HT-29 (cell line): ENCODE measurements at places on chromosomes 16 and 17. TPM values are rescaled to one million over a fixed set of nuclear protein-coding genes. Genes with fewer than 3 reads are reported as not detected.

- DNase-seq = no peak
Observed at GRCh38 chr16:76784530-76784929, 406.5 kb upstream of the MON1B start.

Gene TXNDC17
- 79.0 and 86.0 TPM in 2 replicates for total RNA-seq

DNA sequence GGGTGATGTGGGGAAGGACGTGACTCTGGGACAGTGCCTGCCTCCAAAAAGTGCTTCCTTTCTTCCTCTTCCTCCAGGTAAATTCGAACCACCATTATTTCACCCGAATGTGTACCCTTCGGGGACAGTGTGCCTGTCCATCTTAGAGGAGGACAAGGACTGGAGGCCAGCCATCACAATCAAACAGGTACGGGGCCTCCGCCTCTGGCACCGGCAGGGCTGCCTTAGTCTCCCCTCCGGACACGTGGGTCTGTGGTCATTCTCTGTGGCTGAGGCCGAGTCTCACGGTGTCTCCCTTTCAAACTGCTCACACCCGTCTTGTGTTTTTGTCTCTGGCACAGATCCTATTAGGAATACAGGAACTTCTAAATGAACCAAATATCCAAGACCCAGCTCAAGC lies 10.7 kb downstream of the UBE2I start:
- no peak for DNase-seq

Gene PRAC1
- not detected in 2 replicates for total RNA-seq

GRCh38 chr16:27340654-27341053 lies 26.9 kb downstream of the IL4R start:
- no peak for DNase-seq

DNA sequence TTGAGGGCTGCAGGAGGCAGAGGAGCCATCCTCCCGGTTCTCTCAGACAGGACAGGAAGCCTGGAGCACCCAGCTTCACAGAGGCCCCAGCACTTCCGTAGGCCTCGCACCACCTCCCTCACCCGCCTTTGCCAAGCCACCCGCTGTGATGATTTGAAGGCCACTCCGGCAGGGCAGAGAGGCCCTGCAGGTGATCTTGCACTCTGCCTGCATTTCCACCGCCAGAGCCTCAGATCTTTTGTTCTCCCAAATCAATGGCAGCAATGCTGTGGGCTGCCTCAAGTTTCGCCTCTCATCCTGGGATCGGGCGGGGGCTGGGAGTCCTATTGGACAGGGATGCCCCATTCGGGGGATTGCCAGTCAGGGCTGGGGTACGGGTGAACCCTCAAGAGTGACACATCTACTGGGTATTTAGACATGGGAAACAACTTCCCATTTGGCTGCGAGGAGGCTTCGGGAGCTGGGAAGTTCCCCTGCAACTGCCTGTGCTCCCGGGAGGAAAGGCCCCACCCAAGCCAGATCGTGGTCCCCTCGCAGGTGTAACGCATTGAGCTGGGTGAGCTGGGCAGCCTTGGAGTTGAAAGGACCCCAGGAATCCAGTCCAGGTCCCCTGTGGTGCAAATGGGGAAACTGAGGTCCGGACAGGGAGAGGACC lies 34.8 kb upstream of the PEMT start:
- no peak for DNase-seq

- DNase-seq = peak; percentile 89
Observed at GRCh38 chr17:81923302-81924260, 4.0 kb downstream of the MAFG start.

Gene HOXB5
- total RNA-seq = 7.5 and 8.2 TPM in 2 replicates

GRCh38 chr17:17079761-17080160 lies 37.5 kb downstream of the MPRIP start:
- DNase-seq = no peak

Gene KRTAP4-3
- not detected in 2 replicates for total RNA-seq

DNA sequence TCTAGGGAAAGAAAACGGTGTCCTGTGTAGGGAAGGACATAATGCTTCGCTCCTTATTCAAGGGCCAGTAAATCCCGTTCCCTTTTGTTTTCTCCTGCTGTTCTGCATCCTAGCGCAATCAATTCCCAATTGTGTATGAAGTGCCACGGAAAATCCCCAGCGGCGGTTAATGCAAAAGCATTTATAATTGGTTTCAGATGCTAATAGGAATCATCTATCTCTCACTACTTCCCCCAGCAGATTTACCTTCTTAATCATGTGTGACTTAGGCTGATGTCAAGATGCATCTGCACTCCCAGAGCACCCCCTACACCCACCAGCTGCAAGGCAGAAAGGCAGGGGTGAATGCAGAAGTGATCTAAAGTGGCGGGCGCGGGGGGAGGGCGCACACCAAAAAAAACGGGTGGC lies 32.7 kb upstream of the SSTR2 start:
- no peak for DNase-seq

Gene SPNS3
- total RNA-seq = 4.0 and 4.7 TPM in 2 replicates

GRCh38 chr17:60751884-60752283 lies 74.2 kb downstream of the BCAS3 start:
- no peak for DNase-seq

Gene VTN
- not detected in 2 replicates for total RNA-seq

Gene GLP2R
- total RNA-seq = 0.03 TPM in 1 of 2 replicates, not detected in the other

DNA sequence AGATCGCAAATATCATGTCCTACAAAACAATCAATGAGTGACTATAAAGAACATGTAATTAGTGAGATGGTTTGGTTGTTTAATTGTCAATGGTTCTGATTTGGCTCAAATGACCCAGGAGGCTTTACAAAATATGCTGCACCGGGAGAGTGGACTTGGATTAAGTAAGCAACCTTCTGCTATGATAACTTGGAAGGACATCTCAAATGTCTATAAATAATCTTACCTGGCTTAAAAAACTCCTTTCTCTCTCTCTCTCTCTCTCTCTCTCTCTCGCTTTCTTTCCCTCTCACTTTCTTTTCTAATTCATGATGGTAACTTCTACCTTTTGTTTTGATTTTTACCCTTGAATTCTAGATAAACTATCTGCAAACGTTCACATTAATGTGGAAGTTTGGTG lies 14.2 kb downstream of the KCNJ2 start:
- no peak for DNase-seq

DNA sequence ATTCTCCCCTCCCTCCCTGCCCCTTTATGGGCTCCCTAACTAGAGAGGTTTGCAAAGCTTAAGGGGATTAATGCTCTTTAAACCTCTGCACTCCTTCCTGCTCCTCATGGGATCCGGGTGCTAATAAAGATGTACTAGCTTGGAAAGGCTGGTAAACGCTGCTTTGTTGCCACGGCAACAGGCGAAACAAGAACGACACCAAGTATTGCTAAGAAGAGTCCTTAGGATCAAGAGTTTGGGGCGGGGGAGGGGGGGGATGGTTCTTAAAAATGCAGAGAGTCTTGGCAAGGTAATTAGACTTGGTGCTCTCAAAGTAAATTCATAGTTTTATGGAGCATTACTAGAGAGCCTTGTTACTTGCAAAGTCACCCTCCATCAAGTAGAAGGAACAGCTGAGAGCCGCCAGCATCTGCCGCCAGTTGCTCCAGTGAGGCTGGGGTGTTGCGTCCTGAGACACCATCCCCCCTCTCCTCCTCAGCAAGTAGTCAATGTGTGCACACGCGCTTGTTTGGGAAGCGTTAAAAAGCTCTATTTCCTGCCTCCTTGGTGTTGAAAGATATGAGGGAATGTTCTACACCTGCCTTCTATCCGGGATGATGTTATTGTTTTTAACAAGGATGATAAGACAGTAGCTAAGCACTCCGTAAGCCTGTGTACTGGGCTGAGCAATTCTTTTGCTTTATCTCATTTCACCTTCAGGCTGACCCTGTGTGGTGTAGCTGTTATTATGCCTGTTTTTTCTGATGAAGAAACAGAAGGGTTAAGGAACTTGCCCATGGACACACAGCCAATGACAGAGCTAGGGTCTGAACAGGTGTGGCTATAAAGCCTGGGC lies 190.9 kb downstream of the CCDC182 start:
- DNase-seq = peak; percentile 36

DNA sequence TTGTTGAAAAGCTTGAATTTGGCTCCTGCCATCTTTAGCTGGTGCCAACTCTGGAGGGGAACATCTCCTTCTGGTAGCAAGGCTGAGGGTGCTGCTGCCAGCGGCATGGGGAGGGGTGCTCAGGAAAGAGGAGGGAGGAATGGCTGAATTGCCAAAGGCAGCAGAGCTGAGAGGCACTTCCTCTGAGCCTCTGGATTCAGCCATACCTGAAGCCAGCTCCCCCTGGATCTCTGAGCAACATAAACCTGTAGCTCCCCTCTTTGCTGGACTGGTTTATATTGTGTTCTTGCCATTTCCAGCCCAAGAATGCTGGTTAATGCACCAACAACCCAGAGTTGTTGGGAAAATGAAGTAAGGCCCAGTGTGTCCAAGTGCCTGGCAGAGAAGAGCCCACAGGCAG lies 7.4 kb downstream of the MEFV start:
- no peak for DNase-seq

DNA sequence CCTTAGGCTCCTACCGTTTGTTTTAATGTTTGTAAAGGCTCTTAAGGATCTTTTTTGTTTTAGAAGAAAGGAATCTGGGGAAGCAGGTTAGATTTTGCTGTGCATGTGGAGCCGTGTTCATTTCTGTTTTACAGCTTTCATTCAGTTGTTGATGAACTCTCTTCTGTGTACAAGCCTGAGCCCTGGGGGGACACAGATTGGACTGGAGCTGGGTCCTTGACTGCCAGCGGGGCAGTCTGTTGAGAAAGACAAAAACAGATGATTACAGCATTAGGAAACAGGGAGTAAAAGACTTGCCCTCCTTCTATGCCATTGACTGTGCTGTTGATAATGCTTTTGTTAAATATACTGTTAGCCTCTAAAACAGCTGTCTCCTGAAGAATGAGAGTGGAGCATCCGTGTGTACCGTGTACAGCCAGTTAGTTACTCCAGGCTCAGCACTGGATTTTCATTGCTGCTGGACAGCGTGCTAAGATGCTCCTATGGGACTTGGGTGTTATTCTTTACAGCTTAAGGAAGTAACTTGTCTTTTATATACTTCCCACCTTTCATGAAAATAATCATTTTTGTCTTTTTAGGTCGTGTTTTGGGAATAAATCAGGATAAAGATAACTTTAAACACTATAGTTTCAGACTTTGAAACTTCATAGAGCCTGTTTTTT lies 3.2 kb downstream of the MAP1LC3B start:
- DNase-seq = no peak

DNA sequence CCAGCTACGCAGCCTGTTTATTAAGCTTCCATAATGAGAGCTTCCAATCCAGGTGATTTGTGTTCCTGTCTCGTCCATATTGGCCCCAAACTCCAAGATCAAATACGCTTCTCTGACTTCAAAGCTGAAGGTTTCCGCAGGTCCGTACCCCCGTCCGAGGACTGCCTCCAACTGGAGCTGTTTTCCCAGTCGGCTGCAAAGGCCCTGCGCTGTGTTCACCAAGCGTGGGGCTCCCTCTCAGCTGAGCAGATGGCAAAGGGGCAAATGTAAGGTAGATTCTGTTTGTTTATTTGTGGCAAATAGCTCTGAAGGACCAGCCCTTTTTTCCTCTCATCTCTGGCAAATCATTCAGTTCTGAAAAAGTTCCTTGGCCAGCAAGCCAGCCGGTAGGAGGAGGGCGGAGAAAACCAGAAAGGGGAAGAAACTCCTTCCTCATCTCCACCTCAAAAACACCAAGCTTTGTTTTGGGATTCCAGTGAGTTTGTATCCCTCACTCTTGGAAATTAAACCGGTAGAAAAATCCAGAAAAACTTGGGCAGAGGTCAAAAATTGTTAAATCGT lies 35.2 kb downstream of the NXN start:
- no peak for DNase-seq

- no peak for DNase-seq
Observed at GRCh38 chr17:77320044-77320440, 179.3 kb downstream of the SEC14L1 start.

DNA sequence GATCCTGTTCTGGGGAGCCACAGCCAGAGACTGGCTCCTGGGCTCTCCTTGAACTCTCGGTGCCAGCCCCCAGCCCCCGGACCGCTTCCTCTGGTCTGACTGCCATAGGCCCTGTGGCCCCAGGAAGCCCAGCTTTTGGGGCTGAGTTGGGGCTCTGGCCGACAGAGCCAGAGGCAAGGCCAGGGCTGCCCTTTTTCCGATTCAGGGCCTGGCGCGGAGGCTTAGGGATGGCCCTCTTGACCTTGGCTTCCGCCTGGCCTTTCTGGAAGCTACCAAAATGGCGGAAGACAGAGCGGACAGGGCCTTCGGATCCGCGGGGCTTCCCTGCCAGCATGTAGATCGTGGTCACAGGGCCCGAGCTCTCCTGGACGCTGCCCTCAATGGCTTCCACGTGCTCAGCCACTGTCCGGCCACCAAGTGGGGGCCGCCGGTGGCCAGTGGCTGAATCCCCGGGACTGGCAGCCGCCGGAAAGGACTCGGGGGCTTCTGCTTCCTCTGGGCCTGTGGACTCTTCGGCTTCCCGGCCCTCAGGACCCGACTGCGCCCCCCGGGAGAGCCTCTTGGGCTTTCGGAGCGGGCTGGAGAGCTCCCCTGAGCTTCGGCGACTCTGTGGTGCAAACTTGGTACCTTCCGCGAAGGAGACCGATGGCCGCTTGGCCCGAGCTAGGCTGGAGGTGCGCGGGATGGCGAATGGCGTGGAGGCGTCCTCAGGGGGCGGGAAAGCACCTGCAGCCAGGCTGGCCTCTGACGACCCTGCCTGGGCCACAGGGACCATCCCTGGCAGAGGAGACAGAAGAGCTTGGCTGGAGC lies 6.4 kb upstream of the SLC43A2 start:
- DNase-seq = no peak

DNA sequence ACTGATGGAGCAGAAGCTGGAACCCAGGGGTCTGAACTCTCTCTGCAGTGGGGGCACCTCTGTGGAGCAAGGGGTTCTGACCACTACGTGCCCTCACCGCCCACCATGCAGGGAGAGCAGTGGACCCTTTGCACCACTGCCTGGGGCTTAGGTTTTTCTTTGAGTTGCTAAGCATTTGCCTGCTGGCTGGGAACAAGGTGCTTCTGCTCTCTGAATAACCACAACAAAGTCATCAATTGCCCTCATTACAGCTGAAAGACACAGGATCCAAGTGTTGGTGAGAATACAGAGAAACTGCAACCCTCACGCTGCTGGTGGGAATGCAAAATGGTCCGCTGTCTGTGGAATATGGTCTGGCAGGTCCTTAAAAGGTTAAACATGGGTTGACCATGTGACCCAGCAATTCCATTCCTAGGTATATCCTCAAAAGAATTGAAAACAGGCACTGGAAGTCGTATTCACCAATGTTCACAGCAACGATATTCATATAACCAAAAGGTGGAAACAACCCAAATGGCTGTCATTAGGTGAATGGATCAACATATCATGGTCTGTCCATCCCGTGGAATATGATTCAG lies 22.8 kb downstream of the NLRC3 start:
- DNase-seq = no peak

Gene TMEM98
- total RNA-seq = 0.03 TPM in 1 of 2 replicates, not detected in the other

DNA sequence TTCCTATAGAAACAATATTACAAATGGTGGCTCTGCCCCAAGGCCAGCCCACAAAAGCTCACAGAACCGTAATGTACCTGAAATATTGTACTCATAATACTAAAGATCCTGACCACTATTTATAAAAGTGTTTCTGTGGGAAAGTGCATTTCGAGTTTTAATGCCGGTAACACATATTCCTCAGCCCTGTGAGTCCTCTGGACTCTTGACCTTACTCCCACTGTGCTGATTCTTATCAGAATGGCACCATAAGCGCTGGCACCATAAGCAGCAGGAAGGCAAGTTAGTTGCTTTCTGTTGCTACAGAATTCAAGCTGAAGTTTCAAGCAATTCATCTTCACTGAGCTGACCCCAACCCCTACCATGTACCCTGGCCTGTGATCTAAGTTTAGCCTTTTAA lies 36.4 kb upstream of the MED13 start:
- peak; percentile 57 for DNase-seq

GRCh38 chr16:35690413-35690812 lies 2231.0 kb downstream of the TP53TG3F start:
- DNase-seq = no peak

Gene CFAP97D1
- total RNA-seq = 0.05 and 0.26 TPM in 2 replicates

GRCh38 chr16:9316008-9316407 lies 224.6 kb downstream of the HAPSTR1 start:
- DNase-seq = no peak
